ENCODE measurements at places on chromosomes 13 and 19.

DNA sequence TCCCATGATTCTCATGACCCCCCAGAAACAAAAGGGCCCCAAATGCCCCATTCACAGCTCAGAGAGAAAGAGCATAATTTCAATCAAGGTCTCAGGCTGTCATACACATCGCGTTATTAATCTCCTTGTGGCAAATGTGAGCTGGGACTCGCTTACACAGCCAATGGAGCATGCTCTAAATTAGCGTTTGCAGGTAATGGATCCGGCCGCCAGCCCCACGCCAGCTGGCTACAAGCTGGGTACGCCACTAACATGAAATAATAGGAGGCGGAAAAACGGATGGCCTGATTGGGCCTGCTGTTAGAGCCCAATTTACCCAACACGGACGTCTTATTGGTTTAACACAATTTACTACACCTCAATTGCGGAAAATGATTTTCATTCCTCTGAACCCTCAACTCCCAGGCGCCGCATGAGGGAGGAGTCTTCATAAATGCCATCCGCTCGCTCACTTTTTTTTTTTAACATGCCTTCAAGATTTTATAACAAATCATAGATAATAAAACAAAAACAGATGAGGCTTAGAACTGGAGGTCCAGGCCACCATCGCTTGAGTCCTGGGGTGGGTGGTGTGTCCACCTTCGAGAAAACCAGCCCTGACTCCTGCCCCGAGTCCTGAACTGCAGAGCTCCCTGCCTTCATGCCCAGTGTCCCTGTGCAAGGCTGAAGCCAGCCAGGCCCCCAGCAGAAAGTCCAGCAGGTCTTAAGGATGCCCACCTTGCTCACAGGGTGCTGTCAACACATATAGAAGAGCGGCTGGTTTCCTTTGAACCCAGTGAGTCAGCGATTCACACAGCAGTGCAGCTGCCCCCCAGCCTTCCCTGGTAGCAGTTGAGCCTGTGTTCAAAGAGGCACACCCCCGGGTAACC is 62.1 kb downstream of the PEPD start:
- DNase-seq, result no peak

DNA sequence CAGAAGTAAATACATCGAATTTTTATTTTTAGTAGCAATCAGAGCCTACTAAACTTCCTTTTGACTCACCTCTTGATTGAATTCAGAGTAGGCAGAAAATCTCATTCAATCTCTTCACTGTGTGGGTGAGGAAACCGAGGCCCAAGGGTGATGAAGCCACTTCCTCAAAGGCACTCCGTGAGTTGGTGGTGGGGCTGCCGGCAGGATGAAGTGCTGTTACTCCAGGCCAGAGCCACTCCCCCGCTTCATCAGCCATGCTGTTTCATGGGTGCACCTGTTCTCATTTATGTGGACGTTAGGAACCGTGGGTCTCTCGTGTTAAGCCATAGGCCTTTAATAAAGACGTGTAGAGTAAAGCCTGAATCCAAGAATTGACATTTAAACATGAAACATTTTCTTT is 13.2 kb downstream of the ING1 start:
- DNase-seq, result peak; percentile 42

DNA sequence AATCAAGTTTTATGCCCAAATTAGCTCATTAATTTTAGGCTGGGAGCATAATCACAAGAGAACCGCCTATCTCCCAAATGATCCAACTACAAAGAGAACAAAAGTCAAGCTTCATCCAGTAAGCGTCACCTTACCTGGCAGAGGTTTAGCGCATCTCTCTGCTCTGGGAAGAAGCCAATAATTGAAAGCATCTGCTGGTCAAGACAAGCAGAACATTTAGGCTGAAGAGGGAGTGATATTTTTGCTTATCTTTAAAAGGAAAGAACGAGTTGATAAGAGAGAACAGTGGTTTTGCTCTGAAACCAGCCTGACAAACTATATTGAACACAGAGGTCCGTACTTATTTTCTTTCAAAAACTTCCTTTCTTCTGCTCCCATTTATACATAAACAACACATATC is 242.1 kb downstream of the ENOX1 start:
- DNase-seq, result no peak

- DNase-seq, result no peak
These were observed 66.1 kb downstream of the LHFPL6 start for GRCh38 chr13:39536906-39537305.

DNA sequence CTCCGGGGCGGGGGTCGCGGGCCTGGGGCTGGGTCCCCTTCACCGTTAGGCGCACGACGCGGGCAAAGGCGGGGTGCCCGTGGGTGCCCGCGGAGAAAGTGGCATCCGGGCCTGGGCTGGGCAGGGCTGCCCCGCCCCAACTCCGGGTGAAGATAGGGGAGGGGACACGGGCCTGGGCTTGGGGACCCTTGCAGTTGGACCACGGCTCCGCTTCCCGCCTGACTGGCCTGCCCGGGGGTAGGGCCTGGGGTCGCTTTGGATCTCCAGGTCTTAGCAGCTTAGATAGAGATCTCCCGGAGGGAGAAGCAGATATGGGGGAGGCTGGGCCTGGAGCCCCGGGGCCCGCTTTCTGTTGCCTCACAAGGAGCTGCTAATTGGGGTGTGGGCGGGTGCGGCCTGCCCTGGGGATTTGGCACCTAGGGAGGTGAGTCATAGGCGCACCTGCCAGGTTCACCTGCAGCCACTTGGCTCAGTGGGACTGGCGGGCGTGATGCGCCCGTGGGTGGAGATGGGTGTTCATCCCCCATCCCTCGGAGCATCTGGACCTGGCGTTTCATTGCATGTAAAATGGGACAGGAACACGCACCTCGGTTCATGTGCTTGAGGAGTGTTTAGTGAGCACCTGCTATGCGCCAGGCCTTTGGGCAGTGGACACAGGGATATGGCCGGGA is 585 bp downstream of the MAP1S start:
- peak; percentile 24 for DNase-seq
